Spinal cord (tissue), 10 donors: ENCODE measurements at places on chromosomes 11 and 22.

GRCh38 chr22:24097961-24098391 is 83.3 kb upstream of the SUSD2 start:
- DNase-seq, result no peak

GRCh38 chr22:28016781-28017557 is 97.9 kb upstream of the PITPNB start:
- no peak for DNase-seq

GRCh38 chr11:113420808-113421207 is 33.2 kb downstream of the ANKK1 start:
- no peak for DNase-seq

GRCh38 chr22:43823911-43824665 is 12.0 kb upstream of the EFCAB6 start:
- no peak for DNase-seq

DNA sequence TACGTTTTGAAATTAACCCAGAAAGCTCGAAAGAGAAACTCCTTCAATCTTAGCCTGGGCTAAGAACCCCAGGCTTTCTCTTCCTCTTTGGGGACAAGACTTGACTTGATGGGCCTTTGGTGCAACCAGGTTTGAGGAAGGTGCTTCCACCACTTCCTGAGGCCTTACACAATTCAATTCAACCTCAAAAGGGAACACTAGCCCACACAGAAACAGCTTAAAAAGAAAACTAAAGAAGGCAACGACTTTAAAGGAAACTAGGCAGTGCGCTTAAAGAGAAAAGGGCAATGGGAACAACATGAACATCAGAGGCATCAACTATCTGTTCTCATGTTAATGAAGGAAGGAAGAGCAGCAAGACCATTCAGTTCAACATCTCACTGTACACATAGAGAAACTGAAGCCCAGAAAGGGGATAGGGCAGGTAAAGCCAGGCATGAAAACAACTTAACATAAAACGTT is 24.8 kb downstream of the PAK1 start:
- no peak for DNase-seq

GRCh38 chr11:46364056-46364455 is 16.8 kb downstream of the DGKZ start:
- no peak for DNase-seq

- no peak for DNase-seq
Observed at GRCh38 chr11:83680321-83680720, 394.2 kb upstream of the CCDC90B start.

DNA sequence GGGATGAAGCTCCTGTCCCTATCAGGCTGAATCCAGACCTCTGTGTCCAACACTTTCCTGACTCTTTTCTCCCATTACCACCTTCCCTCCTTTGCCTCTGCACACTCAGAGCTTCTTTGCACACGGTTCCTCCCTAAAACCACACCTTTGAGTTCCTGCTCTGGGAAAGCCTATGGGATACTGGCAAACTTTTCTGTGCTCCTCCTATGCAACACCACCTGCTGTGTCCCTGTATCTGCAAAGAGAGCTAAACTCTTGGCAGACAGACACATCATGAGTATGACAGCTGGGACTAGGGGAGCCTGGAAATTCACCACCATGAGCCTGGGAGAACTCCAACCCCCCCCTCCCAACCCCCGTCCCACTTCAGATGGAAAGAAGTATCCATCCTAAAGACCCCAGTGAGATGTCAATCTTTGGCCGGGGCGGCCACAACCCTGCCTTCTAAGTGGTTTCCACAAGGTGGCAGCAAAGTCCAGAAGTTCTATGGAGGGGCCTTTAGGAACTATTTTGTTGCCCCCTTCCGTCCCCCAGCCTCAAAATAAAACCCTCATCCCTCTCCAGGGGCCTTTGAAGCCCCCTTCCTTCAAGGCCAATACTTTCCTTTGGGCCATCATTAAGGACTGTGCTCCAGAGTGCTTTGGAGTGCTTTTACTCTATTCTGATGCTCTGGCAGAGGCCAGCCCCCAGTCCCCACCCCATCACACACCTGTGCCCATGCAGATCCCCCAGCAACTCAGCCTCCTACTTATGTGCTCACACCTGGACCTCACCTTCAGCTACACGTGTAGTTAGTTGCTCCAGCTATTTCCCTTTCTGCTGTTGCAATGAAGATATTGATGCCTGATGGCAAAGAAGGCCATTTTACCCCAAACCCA is 19.4 kb downstream of the HTR3A start:
- DNase-seq, result no peak

DNA sequence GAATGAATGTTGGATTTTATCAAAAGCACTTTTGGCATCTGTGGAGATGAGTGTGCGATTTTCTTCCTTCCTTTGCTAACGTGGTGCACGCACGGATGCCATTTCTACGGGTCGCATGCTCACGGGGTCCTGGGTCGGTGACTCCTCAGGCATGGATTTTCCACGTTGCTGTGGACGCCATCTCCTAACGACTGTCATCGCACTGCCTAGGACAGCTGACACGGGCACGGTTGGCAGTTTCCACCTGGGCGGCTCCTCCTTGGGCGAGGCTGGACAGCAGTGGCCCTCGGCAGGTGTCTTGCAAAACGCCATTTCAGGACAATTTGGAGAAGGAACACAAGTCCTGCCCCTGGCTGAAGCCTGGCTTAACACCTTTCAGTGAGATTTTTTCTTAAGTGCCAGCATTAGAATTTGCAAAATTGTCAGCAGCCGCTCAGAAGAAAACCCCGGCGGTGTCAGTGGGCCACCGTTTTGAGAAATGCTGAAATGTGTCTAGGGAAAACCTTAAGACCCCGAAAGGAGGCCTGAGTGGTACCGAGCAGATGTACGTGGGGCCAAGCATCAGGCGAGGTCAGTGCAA is 34.7 kb upstream of the TOLLIP start:
- DNase-seq, result no peak

DNA sequence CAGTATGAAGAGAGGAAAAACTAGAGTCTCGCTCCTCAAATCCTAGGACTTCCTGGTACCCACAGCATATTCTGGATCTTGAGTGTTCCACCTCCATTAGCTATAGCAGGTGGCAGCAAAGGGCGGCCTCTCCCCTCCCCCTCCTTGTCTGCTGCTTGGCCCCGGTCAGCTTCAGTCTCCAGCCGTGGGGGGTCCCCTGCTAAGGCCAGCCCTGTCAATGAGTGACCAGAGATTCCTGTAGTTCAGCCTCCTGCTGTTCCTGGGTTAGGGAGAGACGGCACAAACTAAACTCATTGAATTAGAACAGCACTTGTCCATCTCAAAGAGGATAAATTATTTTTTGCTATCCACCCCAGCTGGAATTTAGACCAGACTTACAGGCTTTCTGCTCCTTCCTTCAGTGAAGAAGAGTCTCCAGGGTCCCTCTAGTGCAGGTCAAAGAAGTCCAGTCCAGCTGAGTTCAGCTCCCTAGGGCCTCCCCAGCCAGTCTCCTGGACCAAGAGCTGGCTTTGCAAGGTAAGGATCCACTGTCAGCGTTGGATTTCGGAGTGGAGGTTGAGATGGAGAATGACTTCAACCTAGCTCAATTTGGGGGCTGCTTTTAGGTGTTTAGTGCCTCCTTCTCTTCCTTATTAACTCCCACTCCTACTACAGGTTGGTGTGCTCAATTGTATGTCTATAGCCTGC is 1.1 kb upstream of the PHLDB1 start:
- DNase-seq, result no peak

- DNase-seq, result peak; percentile 45
Observed at GRCh38 chr11:102666331-102666957, 39.1 kb downstream of the MMP27 start.

GRCh38 chr11:28887681-28888080 is 779.5 kb downstream of the METTL15 start:
- DNase-seq, result no peak

- no peak for DNase-seq
Observed at GRCh38 chr11:105298174-105298573, 158.6 kb upstream of the CARD18 start.

DNA sequence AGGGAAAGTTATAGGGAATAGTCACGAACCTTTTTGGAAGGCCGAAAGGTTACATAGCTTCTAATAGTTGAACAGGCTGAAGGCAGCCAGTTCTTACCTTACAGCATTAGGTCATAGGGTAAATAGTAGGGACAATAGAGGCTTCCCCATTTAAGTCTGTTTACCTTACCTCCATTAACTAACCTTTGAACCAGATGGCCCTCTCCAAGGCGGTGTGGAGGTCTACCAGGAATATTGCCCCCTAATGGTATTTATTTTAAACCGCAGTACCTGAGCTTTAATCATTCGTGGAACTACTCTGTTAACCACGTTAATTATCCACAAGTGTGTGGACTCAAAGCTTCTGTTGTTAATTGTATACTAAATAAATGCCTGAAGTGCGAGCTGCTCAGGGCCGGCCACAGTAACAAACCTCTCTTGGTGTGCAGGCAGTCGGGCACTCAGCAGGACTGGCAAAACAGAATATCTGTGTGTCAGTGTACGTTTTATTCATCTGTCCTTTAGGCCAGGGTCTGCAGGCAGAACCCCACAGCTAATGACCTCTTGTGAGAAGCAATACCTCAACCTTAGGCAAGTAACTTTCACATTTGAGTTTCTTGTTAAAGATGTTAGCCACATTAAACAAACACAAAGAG is 81.7 kb downstream of the PRCP start:
- DNase-seq, result no peak

DNA sequence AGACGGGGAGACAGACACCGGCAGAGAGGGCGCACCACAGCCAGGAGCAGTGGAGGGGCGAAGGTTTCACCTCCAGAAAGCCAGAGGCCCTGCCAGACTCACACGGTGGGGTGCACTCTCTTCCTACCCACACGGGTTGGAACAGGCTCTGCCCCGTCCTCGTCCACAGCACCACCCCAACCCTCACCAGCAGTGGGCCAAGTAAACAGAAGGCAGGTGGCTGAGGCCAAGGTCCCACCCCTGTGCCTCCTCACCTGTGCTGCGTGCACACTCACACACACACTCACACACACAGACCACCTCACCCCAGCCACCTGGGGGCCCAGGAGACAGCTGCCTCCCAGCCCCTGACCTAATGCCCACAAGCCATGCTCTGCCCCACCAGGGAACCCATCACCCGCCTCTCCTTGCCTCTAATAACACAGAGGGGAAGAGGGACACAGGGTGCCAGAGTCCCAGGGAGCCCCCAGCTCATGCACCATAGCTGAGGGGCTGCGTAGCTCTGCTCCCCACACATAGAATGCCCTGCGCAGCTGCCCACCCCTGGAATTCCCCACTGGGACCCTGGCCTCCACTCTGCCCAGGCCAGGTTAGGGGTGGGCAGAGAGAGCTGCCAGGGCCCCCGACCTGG is 3.1 kb downstream of the CYB5R3 start:
- DNase-seq, result no peak
